ENCODE measurements at places on chromosomes 12 and 14. TPM values are rescaled to one million over a fixed set of nuclear protein-coding genes. Genes with fewer than 3 reads are reported as not detected.

Gene TMPO
- 328 TPM for total RNA-seq

Gene C2CD5
- 32.4 TPM for total RNA-seq

Gene RTN1
- not detected for total RNA-seq

Gene GLIPR1
- 15.9 TPM for total RNA-seq

Gene KRT7
- total RNA-seq, result 2.1 TPM

- no peaks in the 10 kb centered on the region for H3K36me3 ChIP-seq
- no peak for DNase-seq
- no peak overlapping the region for H3K4me3 ChIP-seq
- no peaks in the 10 kb centered on the region for H3K4me1 ChIP-seq
- H3K27ac ChIP-seq, result no peak overlapping the region
Measured at GRCh38 chr12:72476301-72476700, 204.1 kb downstream of the TRHDE start.

DNA sequence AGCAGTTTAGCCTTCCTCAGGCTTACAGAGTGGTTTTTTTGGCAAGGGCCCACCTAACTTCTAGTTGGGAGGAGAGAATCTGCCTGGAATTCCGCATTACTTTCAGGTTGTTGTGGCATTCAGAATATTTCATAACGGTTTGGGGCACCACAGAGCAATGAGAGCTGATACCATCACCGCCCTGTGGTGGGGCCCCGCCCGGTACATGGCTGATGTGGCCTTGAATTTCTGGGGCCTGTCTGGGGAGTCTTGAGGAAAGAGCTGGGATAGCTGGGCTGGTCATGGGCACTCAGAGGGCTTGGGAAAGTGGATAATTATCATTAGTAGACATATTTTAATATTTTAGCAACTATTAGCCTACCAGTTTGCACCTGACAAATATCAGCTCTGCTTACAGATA is 4.2 kb downstream of the TESPA1 start:
- peak; percentile 63 for DNase-seq
- peak overlapping the region; percentile 94 for H3K27ac ChIP-seq

DNA sequence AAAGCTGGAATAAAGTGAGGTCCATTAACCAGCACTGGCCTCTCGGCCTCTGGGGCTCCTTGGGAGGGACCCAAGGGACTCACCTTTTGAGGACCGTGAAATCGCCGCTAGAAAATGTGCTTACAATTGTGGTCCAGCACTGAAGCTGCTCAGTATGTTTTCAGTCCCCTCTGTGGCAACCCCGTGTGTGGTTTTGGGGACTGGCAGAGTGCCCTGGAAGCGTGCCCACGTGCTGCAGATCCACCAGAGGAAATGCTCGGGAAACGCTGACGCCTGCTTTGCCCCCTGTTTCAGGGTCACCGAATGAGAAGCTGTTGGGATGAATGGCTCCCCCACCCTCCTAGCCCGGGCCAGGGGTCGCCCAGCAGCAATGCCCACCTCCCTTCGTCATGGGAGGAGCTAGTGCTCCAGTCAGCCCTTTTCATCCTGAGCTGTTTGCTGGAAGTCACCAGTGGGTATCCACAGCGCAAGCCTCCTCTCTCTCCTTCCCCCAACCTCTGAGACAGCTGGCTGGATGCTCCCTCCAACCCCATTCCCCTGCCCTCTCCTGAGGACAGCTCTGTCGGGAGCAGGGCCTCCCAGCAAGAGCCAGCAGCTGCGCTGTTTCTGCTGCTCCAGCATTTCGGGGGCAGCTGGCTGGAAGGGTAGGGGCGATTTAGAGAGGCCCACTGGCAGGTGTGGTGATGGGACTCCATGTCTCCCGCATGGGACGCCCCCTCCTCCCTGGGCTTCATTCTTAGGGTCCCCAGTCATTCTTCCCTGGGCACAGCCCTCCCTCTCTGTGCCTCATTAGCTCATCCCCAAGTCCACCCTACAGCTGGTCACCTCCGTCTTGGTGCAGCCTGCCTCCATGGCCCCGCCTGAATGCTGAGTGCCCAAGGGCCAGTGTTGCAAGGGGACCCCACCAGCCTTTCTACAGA is 33.2 kb upstream of the PPP1R13B start:
- no peak overlapping the region for H3K27ac ChIP-seq
- peaks cover 4% of the 10 kb centered on the region for H3K27me3 ChIP-seq
- peak; percentile 41 for DNase-seq
- peak overlapping the region; percentile 24 for H3K4me3 ChIP-seq

- H3K4me3 ChIP-seq, result no peak overlapping the region
- H3K27ac ChIP-seq, result no peak overlapping the region
- H3K36me3 ChIP-seq, result peaks cover 20% of the 10 kb centered on the region
- H3K27me3 ChIP-seq, result no peaks in the 10 kb centered on the region
- peaks cover 15% of the 10 kb centered on the region for H3K4me1 ChIP-seq
Measured at GRCh38 chr14:45246691-45247090, 6.3 kb downstream of the MIS18BP1 start.

DNA sequence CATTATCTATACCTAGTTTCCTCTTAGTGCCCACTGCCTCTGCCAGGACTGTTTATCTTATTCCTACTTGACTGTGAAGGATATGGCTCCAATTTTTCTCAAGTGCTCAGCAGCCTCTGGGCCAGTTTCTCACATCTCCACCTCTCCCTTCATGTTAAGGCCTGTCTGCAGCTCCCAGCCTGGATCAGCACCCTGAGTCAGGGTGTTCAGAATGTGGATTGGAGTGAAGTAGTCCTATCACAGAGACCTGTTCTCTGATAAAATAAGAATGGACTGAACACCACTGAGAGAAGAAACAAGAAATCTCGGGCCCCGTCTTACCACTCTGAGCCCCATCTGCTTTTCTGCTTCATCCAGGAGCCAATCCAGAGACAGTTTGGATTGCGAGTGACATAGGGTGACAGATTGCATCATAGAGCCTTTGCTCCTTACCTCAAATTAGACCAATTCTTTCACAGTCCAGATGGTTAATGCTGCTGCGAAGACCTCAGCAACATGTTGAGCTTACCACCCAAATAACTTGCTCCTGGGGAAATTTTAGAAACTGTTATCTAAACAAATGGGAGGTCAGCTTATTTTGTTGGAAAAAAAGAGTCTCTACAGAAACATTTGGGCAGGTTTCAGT is 473.1 kb downstream of the PDZRN4 start:
- no peak for DNase-seq
- no peak overlapping the region for H3K27ac ChIP-seq
- H3K4me3 ChIP-seq, result no peak overlapping the region
- H3K27me3 ChIP-seq, result peaks cover 2% of the 10 kb centered on the region
- no peaks in the 10 kb centered on the region for H3K36me3 ChIP-seq

DNA sequence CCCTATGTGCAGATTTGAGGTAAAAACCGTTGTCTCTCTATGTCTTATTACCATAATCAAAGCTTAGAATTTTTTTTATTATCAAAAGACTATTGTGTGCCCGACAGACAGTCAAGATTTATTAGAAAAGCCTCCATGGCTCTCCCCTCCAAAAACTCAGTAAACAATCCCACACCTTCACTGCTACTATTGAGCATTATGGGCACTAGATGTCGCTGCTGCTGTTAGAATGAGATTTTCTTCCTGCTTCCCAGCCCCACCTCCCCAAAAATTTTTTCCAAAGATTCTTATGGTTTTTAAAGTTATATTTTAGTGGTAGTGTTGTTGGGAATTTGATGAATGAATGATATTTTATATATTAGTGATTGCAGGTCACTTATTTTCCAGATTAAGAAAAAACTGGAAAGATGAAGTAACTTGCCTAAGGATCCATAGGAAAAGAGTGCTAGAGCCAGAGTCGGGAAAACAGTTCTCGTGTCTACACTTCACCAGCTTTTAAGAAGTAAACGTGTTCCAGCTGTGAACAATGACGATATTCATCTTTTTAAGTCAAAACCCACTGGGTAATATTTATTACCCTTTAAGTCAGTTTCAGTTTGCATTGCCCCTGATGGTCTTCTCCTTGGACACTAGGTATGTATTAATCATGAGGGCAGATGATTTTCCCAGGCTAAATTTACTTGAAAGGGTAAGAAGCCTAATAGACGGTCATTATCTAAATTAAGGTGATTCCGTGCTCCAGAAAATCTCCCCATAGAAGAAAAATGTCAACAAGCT is 12.2 kb upstream of the FOXG1 start:
- H3K36me3 ChIP-seq, result no peaks in the 10 kb centered on the region
- no peak overlapping the region for H3K4me3 ChIP-seq
- peaks cover 51% of the 10 kb centered on the region for H3K27me3 ChIP-seq
- peak; percentile 19 for DNase-seq
- H3K27ac ChIP-seq, result no peak overlapping the region
- no peaks in the 10 kb centered on the region for H3K4me1 ChIP-seq

GRCh38 chr12:43079476-43079875 is 472.5 kb downstream of the ADAMTS20 start:
- no peaks in the 10 kb centered on the region for H3K4me1 ChIP-seq
- no peaks in the 10 kb centered on the region for H3K36me3 ChIP-seq
- no peak overlapping the region for H3K27ac ChIP-seq
- DNase-seq, result no peak

GRCh38 chr14:76968621-76969063 is 59.9 kb downstream of the IRF2BPL start:
- H3K27ac ChIP-seq, result no peak overlapping the region
- H3K36me3 ChIP-seq, result no peaks in the 10 kb centered on the region
- peaks cover 29% of the 10 kb centered on the region for H3K4me1 ChIP-seq

DNA sequence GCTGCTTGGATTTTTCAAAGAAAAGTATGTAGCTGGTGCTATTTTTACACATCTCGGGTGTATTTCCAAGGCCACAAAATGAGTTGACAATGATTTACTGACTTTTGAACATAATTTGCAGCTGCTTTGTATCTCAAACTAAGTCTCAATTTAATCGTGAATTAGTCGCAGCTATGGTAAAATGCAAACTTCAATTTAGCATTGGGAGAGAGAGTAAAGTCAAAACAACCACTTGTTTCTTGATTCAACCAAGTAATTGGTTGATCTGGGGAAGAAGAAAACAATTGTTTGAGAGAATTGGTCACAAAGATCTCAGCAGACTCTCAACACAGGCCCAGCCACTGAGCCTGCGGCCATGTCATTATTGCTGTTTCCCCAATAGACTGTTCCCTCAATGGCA is 75.0 kb upstream of the DYRK2 start:
- H3K4me3 ChIP-seq, result no peak overlapping the region
- H3K36me3 ChIP-seq, result no peaks in the 10 kb centered on the region
- H3K4me1 ChIP-seq, result peaks cover 14% of the 10 kb centered on the region

DNA sequence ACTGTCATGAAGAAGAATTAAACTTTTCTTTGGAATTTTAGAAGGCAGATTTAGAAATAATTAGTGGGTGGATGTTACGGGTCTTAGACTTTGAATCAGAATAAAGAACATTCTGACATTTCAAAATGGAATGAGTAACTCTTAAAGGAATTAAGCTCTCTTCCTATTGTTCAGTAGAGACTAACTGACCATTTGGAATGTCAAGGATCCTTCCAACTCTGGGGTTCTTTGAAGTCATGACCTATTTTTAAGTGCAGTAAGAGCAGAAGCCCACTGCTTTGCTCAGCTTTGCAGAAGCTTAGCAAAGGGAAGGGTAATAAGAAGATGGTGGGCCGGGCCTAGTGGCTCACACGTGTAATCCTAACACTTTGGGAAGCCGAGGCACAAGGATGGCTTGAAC is 4.0 kb downstream of the CHURC1 start:
- no peak overlapping the region for H3K4me3 ChIP-seq
- peak overlapping the region; percentile 70 for H3K27ac ChIP-seq
- no peak for DNase-seq
- H3K4me1 ChIP-seq, result peaks cover 69% of the 10 kb centered on the region
- peaks cover 46% of the 10 kb centered on the region for H3K36me3 ChIP-seq

DNA sequence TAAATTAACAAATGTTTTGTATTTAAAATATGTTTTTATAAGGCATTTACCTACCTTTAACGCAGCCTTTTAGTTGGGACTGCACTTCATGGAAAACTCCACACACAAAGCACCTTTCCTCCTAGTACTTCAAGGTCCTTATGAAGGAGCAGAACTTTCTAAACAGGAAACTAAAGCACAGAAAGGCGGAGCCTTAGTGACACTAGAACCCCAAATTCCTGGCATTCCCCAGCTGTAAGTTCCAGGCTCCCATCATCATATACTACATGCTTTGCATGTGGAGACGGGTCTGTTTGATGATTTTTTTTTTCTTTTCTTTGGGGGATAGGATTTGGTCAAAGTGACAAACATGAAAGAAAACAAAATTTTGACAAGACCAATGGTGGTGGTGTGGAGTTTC is 39.5 kb downstream of the STXBP6 start:
- no peaks in the 10 kb centered on the region for H3K36me3 ChIP-seq
- no peak overlapping the region for H3K4me3 ChIP-seq
- no peaks in the 10 kb centered on the region for H3K4me1 ChIP-seq
- DNase-seq, result no peak

DNA sequence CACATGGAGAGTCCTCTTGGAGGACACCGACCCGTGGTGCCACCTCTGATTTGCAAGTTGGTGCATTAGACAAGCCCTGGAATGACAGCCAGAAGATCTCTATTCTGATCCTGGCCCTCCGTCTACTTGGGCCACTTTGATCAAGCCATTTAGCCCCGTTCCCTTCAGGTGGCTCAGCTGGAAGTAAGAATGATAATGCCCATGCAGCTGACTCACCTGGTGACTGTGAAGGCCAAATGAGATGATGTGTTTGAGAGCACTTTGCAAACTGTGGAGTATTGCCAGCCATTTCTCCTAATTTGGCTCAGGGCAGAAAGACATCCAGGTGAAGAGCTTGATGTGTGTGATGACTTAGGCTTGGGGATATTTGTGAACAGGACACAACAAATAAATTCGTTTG is 165.9 kb downstream of the ETV6 start:
- H3K36me3 ChIP-seq, result peaks cover 2% of the 10 kb centered on the region
- DNase-seq, result no peak
- peaks cover 30% of the 10 kb centered on the region for H3K4me1 ChIP-seq
- H3K27ac ChIP-seq, result no peak overlapping the region

GRCh38 chr12:44509471-44509870 is 366.6 kb downstream of the NELL2 start:
- peaks cover 17% of the 10 kb centered on the region for H3K36me3 ChIP-seq
- DNase-seq, result no peak
- no peaks in the 10 kb centered on the region for H3K27me3 ChIP-seq
- H3K27ac ChIP-seq, result peak overlapping the region; percentile 35
- H3K4me3 ChIP-seq, result no peak overlapping the region
- H3K4me1 ChIP-seq, result no peaks in the 10 kb centered on the region

- no peaks in the 10 kb centered on the region for H3K27me3 ChIP-seq
- DNase-seq, result no peak
- H3K36me3 ChIP-seq, result peaks cover 10% of the 10 kb centered on the region
Measured at GRCh38 chr14:96519970-96520369, 17.8 kb downstream of the PAPOLA start.
